ENCODE measurements at places on chromosomes 1 and 21. TPM values are rescaled to one million over a fixed set of nuclear protein-coding genes. Genes with fewer than 3 reads are reported as not detected.

DNA sequence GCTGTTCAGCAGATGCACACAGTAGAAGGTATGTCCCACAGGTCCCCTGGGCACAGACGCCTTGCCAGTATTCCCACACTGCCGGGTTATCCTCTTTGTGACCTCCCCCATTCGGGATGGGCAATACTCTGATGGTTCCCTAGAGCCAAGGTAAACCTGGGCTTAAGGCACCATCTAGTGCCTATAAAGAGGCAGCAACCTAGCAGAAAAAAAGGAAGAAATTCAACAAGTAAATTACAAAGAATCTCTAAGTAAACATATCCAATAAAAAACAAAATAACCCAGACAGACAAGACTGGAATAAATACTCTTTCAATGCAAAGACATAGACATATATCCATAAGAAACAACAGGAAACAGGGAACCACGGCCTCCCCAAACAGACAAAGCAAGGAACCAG is 39.4 kb downstream of the HSF2BP start:
- no peaks in the 10 kb centered on the region for H3K27me3 ChIP-seq
- no peaks in the 10 kb centered on the region for H3K4me1 ChIP-seq
- no peak overlapping the region for H3K27ac ChIP-seq
- H3K36me3 ChIP-seq = no peaks in the 10 kb centered on the region
- H3K4me3 ChIP-seq = no peak overlapping the region

DNA sequence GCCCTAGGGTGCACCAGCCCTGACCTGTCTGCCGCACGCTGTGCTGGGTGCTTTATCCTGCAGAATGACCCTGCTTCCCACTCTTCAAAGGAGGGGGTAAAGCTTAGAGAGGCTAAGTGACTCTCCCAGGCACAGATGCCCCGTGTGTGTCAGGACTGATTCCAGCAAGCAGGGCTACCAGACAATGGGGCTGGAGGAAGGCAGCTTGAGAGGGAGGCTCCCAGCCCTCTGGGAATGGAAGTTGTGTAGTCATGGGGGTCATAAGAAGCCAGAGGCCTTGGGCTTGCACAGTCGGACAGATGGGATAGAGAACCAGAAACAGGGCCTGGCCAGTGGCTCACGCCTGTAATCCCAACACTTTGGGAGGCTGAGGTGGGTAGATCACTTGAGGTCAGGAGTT is 94.1 kb upstream of the KLHDC7A start:
- H3K36me3 ChIP-seq = no peaks in the 10 kb centered on the region
- H3K4me1 ChIP-seq = no peaks in the 10 kb centered on the region
- H3K27me3 ChIP-seq = no peaks in the 10 kb centered on the region
- DNase-seq = no peak
- no peak overlapping the region for H3K27ac ChIP-seq

DNA sequence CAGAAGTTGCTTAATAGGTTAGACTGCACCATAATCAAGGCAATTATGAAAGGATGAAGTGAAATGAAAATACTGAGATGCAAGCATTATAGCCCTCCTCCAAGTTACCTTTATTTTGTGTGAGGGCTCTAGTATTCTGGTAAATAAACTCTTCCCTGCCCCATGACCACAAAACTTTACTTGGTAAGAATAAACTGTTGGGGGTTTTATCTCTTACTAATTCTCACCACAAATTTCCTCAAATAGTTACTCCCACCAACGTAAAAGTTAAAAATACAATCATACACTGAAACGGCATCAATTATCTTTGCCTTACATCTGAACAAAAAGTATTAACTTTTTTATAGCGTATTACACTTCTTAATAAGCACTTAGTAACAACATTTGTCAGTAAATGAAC is 29.5 kb downstream of the C21orf91 start:
- H3K27ac ChIP-seq = no peak overlapping the region
- H3K4me3 ChIP-seq = no peak overlapping the region
- DNase-seq = no peak
- H3K36me3 ChIP-seq = peaks cover 4% of the 10 kb centered on the region

DNA sequence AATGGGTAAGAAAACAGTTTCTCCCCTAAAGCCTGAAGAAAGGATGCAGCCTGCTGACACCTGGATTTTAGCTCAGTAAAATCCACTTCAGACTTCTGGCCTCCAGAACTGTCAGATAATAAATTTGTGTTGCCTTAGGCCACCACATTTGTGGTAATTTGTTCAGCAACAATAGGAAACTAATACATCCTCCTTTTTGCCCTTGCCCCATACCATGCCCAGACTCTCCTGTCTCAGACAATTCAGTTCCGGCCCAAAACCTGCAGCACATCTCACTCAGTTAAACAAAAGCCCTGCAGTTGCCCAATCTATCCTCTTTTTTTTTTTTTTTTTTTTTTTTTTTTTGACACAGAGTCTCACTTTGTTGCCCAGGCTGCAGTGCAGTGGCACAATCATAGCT is 25.8 kb downstream of the SMIM12 start:
- no peak for DNase-seq
- H3K36me3 ChIP-seq = no peaks in the 10 kb centered on the region
- peaks cover 73% of the 10 kb centered on the region for H3K4me1 ChIP-seq
- no peaks in the 10 kb centered on the region for H3K27me3 ChIP-seq
- no peak overlapping the region for H3K27ac ChIP-seq

GRCh38 chr21:45451771-45452182 is 46.8 kb downstream of the COL18A1 start:
- no peak for DNase-seq
- no peak overlapping the region for H3K4me3 ChIP-seq

- H3K27ac ChIP-seq = no peak overlapping the region
- no peaks in the 10 kb centered on the region for H3K4me1 ChIP-seq
- H3K4me3 ChIP-seq = no peak overlapping the region
These were observed 256.5 kb downstream of the ZNF648 start for GRCh38 chr1:181804989-181805388.

GRCh38 chr21:34994766-34995631 is 54.1 kb downstream of the RUNX1 start:
- H3K36me3 ChIP-seq = no peaks in the 10 kb centered on the region
- no peak for DNase-seq
- H3K4me1 ChIP-seq = no peaks in the 10 kb centered on the region
- H3K27me3 ChIP-seq = no peaks in the 10 kb centered on the region

- H3K27me3 ChIP-seq = no peaks in the 10 kb centered on the region
- DNase-seq = peak; percentile 72
- no peaks in the 10 kb centered on the region for H3K36me3 ChIP-seq
- H3K4me3 ChIP-seq = no peak overlapping the region
- no peak overlapping the region for H3K27ac ChIP-seq
These were observed 55.7 kb upstream of the NADK start for GRCh38 chr1:1833916-1834325.

DNA sequence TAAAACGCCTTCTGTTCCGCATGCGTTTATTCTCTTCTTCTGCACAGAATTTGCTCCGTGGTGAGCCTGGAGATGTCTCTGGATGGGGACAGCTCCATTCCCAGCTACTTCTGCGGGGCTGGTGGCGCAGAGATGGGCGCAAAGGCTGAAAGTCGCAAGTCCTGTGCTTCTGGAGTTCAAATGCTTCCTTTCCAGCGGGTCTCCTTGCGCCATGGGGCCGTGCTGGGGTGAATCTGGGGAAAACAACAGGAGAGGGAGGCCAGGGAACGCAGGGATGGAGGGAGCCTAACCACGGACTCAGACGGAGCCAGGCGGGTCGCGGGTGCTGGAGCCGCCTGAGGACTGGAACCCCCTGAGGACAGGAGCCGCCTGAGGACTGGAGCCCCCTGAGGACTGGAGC is 2.9 kb upstream of the OR2T12 start:
- H3K36me3 ChIP-seq = no peaks in the 10 kb centered on the region
- no peak overlapping the region for H3K27ac ChIP-seq
- H3K27me3 ChIP-seq = no peaks in the 10 kb centered on the region
- DNase-seq = no peak

DNA sequence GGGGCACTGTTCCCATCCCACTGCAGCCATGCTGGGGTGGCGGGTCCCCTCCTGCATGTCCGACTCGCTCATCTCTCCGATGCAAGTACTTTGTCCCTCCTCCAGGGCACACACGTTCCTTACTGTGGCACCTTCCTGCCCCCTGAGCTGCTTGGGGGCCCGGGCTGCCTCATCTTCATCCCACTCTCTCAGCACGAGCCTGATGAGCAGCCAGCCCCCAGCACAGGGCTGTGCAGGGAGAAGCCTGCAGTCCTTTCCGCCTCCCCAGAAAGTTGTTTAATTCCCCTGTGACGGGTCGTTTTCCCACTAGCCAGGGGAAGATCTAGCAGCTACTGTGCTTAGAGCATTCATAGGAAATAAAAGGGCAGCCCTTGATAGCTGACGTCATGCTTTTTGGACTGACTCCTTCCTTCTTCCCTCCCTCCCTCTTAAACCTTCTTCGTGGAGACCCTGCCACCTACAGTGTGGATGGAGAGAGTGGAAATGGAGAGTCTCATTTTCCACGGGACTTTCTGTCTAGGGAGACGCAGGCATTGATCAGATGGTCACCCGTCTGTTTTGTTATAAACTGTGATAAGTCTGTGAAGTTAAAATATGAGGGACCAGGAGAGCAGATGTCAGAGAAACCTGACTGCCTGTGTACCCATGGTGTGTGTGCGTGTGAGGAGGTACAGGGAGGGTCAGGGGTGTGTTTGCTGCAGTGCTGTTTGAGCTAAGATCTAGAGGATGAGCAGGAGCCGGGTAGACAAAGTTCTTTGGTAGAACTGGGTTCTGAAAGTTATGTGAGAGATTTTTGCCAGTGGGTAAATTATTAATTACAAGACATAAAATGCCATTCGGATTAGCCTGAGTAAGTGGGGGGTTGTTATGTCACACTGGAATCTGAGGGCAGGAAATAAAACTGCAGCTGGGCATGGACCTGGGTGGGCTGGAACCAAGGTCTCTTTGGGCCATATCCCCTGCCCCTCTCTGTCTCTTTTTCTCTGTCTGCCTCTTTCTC is 34.3 kb downstream of the GPR137B start:
- DNase-seq = no peak
- H3K4me3 ChIP-seq = no peak overlapping the region
- H3K4me1 ChIP-seq = no peaks in the 10 kb centered on the region
- no peaks in the 10 kb centered on the region for H3K27me3 ChIP-seq

DNA sequence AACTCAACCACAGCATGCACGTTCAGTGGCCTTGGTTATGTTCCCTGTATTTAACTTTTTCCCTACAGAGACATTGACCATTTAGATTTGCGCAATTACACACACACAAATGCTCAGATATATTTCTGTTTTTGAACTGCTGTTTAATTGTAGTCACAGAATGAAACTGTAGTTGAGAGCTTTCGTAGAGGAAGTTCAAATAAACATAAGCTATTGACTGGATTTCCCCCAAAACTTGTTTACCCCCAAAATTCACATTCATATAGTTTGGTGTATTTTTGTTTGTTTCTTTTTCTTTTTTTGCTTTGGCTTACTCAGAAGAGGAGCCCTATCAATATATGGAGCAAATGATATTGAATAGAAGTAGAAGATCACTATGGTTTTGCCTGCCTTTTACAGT is 921.0 kb downstream of the ADGRL2 start:
- no peak for DNase-seq
- no peaks in the 10 kb centered on the region for H3K4me1 ChIP-seq
- no peak overlapping the region for H3K4me3 ChIP-seq
- no peaks in the 10 kb centered on the region for H3K27me3 ChIP-seq
- no peaks in the 10 kb centered on the region for H3K36me3 ChIP-seq
- no peak overlapping the region for H3K27ac ChIP-seq

DNA sequence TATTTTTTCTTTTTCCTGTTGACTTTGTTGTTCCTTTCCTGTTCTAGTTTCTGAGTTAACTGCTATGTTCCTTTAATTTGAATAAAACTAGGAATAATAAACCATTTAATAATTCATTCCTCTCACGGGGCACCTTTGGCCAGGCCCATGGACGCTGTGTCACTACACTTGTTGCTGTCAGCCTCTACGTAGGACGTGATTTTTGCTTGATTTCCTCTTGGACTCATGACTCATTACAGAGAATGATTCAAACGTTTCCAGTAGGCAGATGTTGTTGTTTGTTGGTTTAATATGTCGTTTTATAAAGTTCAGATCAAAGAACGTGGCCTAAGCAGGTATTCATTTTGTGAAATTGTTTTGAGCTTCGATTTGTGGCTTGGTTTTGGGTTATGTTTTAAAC is 9.1 kb upstream of the SLC19A1 start:
- H3K4me3 ChIP-seq = no peak overlapping the region
- no peaks in the 10 kb centered on the region for H3K36me3 ChIP-seq
- H3K4me1 ChIP-seq = peaks cover 9% of the 10 kb centered on the region
- no peak overlapping the region for H3K27ac ChIP-seq

DNA sequence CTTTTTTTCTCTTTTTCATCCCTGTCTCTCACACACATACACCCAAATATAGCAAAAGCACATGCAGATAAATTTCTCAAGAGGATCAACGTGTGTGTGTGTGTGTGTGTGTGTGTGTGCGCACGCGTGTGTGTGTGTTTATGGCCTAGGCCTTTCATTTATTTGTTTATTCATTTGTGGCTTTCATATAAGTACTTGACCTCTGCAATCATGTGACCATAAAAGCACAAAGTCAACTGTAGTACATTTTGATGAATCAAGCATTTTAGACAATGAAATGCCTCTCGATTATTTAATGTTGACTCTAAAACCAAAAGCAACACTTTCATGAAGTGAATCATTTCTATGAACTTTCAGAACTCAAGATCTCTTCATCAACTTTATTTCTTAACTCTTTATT is 194.1 kb upstream of the ADGRL2 start:
- H3K27ac ChIP-seq = no peak overlapping the region
- no peak overlapping the region for H3K4me3 ChIP-seq
- DNase-seq = no peak
- H3K36me3 ChIP-seq = no peaks in the 10 kb centered on the region
- no peaks in the 10 kb centered on the region for H3K27me3 ChIP-seq

DNA sequence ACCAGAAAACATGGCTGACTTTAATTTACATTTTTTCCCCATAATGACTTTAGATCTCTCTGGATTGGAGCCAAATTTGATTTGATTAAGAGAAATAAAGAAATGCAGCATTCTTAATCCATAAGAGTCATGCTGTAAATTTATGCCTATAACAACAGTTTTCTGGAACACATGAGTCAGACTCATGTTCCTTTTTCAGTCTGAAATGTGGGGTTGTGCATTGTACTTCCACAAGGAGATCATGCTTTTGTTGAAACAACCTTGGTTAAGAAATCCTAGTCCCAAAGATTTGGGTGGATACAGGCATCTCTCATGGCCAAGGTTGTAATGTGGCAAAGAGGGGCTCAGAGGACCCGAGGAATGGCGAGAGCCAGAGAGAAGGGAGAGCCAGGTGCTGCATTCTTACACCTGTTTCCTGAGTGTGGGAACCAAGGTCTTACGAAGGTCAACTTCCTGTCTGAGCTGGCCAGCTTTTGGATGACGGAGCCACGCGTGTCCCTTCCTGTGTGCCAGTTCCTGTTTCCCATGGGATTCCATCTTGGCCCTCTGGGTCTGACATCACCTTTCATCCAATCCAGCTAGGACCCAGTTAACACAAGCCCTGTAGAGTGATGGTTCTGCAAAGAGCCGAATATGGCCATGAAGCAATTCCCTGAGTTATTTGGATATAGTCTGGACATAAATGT is 23.1 kb downstream of the CLDN14 start:
- H3K4me3 ChIP-seq = no peak overlapping the region
- no peaks in the 10 kb centered on the region for H3K36me3 ChIP-seq
- no peaks in the 10 kb centered on the region for H3K4me1 ChIP-seq
- no peaks in the 10 kb centered on the region for H3K27me3 ChIP-seq

The RAB42 gene
- 3.5 TPM for total RNA-seq

The HES3 gene
- total RNA-seq = not detected

The RTCA gene
- 20.6 TPM for total RNA-seq

The CDC42 gene
- total RNA-seq = 244 TPM

The NFASC gene
- total RNA-seq = 3.6 TPM

The SLC30A1 gene
- 22.7 TPM for total RNA-seq

The FCAMR gene
- total RNA-seq = not detected

The CFAP74 gene
- total RNA-seq = 0.13 TPM
